ENCODE measurements at places on chromosomes 16 and 17.

GRCh38 chr16:15482068-15482747 is 47.8 kb downstream of the BMERB1 start:
- no peak for DNase-seq

DNA sequence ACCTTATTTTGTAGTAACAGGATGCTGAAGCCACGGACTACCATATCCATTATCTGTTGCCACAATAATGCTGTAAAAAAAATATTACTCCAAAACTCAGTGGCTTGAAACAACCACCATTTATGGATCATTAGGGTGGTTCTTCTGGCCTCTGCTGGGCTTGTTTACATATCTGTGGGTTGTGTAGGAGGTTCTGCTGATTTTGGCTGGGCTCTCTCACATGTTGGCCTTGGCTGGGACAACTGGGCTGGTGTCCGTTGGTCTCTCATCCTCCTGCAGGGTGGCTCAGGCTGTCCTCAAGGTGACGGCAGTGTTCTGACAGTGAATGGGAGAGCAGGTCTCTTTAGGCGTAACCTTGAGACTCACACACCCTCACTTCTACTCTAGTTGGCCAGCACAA is 76.0 kb downstream of the GPR139 start:
- DNase-seq, result no peak

GRCh38 chr16:89193576-89194293 is 6.6 kb downstream of the SLC22A31 start:
- no peak for DNase-seq

- DNase-seq, result no peak
Observed at GRCh38 chr16:4389051-4389955, 17.7 kb downstream of the VASN start.

DNA sequence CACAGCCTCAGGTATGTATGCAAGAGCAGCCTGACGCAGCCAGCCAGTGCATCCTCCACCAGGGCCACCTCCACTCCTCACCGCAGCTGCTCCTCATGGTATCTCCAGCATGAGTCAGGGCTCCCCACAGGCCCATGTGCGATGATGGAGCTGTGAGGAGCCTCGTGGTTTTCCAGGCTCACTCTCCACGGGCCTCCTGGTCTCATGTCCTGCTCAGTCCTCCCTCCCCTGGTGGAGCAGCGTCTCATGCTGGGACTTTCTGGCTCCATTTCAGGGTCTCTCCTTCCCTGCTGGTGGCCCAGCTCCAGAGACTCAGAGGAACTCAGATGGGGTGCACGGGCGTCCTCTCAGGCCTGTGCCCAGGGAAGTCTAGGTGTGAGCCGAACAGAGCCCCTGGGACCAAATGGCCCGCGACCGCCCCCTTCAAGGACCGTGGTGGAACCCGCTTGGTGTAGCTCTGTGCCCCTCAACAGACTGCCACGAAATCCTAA is 70.4 kb downstream of the METRNL start:
- DNase-seq, result no peak

DNA sequence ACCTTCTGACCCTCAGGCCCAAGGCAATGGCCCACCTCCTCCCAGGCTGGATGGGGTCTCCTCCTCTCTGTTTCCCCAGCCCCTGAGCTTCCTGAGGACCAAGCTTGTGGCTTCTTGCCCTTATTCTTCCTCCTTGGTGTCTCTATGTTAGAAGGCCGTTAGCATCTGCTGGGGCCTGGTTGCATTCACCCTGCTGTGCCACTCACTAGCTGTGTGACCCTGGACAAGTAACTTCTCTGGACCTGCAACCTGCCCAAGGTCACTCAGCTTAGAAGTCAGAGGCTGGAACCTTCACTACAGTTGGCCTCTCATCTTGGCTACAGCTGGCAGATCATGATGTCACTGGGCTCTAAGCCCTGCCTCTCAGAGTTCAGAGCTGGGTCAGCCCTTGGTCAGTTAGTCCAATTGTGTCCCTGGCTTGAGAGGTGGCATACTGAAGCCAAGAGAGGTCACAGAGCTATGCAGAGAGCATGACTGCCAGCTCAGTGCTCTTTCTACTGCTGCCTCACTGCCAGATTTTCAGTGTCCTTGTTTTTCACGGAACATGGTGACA is 3.0 kb downstream of the MT2A start:
- no peak for DNase-seq

DNA sequence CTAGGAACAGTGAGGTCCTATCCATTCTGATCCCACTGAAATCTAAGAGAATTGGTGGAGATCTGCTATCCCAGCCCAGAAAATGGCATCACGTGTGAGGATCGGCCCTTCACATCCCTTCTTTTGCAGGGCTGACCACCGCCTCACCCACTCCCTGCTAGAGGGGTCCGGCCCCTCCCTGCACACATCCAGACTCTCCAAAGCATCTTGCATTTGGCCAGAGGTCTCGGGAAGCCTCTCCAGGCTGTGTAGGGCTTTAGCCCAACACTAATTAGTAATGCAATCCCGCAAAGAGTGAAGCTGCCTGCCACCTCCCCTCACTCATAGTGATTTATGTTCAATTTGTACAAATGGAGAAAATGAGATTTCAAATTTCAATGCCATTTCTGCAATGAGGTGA is 434.4 kb upstream of the ZFHX3 start:
- DNase-seq, result no peak

DNA sequence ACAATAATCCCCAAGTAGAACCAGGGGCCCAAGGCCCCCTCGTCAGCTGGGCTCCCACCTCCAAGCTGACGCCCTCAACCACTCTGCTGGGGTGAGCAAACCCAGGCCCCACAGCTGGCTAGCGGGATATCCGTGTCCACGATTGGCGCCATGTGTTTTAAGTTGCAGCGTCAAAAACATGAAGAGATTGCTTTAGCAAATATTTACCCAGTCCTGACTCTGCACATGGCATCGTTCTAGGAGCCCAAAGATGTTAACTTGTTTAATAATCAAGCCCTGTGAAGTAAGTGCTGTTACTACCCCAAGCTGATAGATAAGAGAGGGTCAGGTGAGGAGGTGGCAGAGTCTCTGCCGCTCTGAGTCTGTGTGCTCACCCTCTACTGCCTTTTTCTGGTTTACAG is 344 bp upstream of the SEPTIN12 start:
- no peak for DNase-seq

- DNase-seq, result no peak
Observed at GRCh38 chr16:68369168-68369567, 58.3 kb downstream of the PRMT7 start.

DNA sequence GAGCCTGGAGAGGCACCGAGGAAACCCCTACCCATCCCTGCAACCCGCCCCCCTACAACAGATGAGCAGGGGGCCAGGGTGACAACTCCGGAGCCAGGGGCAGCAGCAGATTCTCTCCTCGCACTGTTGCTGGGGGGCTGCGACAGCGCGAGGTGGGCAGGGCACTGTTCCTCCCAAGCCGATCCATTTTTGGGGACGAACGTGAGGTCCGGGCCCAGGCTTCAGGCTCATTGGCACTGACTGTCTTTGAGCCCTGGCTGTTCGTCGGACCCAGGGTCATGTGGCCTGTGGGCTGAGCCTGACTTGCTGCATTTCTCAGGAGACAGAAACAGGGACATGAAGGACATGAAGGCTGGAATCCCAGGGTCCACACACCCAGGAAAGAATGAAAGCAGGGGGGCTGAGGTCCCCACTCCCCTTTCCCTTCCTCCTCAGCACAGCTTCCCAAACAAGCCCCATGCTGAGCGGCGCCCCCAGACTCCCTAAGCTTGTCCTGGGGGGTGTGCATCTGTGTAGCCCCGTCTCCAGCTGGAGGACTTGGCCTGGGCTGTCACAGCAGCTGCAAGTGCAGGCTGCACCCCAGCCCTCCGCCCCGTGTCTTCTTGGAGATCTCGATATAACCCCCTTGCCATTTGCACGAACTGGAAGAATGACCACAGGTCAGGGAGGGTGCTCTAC is 18.7 kb downstream of the CEP295NL start:
- no peak for DNase-seq

DNA sequence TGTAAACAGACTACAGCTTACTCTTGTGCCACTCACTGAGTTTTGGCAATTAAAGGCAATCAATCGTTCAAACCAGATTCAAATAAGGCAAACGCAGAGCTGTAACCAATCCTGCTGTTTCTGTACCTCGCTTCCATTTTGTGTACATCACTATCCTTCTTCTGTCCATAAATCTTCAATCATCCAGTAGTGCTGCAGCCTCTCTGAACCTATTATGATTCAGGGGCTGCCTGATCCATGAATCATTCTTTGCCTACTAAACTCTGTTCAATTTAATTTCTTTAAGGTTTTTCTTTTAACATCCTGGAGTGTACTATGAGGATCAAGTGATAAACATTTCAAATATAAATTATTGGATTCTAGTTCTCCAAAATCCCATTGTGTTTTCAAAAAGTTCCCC is 93.9 kb downstream of the CEP112 start:
- no peak for DNase-seq
